ENCODE measurements at places on chromosomes 2 and 18. TPM values are rescaled to one million over a fixed set of nuclear protein-coding genes. Genes with fewer than 3 reads are reported as not detected.

The PROKR1 gene
- total RNA-seq = not detected

The CCDC102B gene
- 6.4 TPM for total RNA-seq

The DLX1 gene
- total RNA-seq = not detected

The TXNDC2 gene
- 0.49 TPM for total RNA-seq

The IL36A gene
- total RNA-seq = 2.7 TPM

The CNNM4 gene
- total RNA-seq = 8.3 TPM

The MARCO gene
- total RNA-seq = 5.6 TPM

The SCYGR4 gene
- not detected for total RNA-seq

The RGPD4 gene
- not detected for total RNA-seq

The CHRND gene
- not detected for total RNA-seq

The SP110 gene
- total RNA-seq = 9.6 TPM

The GREB1 gene
- 35.4 TPM for total RNA-seq

The DIS3L2 gene
- 32.2 TPM for total RNA-seq

The SH3YL1 gene
- 32.9 TPM for total RNA-seq

The LCT gene
- total RNA-seq = not detected

The CKAP2L gene
- total RNA-seq = 1.2 TPM

The PUS10 gene
- 3.2 TPM for total RNA-seq

The ANKRD30BL gene
- total RNA-seq = 1.2 TPM

The LYG1 gene
- total RNA-seq = not detected

The TRIM54 gene
- total RNA-seq = 2.5 TPM

The LHCGR gene
- total RNA-seq = not detected

The NYAP2 gene
- total RNA-seq = 0.25 TPM

The IL18RAP gene
- 5.9 TPM for total RNA-seq

The NT5DC4 gene
- not detected for total RNA-seq

The AGAP1 gene
- total RNA-seq = 21.1 TPM

The CDKL4 gene
- total RNA-seq = 2.7 TPM

The PLEK gene
- total RNA-seq = 4.4 TPM

The ACMSD gene
- total RNA-seq = not detected

The ASPRV1 gene
- 0.49 TPM for total RNA-seq

The IL36B gene
- total RNA-seq = not detected

The CYP26B1 gene
- total RNA-seq = 6.9 TPM

The PAX3 gene
- not detected for total RNA-seq

The PROC gene
- not detected for total RNA-seq

The SERPINB4 gene
- total RNA-seq = 77.3 TPM

The APCDD1 gene
- 110 TPM for total RNA-seq

The EIF2AK2 gene
- 15.2 TPM for total RNA-seq

The RAPH1 gene
- 22.6 TPM for total RNA-seq

The CDH20 gene
- not detected for total RNA-seq

The CFAP65 gene
- total RNA-seq = not detected

The KIF1A gene
- total RNA-seq = 6.1 TPM

The RNPEPL1 gene
- 65.1 TPM for total RNA-seq

The NCKAP1 gene
- 135 TPM for total RNA-seq

The KLHL30 gene
- 0.25 TPM for total RNA-seq

The ALPI gene
- total RNA-seq = not detected

The PPP1R1C gene
- total RNA-seq = not detected

The HTR2B gene
- total RNA-seq = 0.49 TPM

The INPP5D gene
- total RNA-seq = 33.4 TPM

The AQP4 gene
- 0.49 TPM for total RNA-seq

All from vagina (tissue), 2 donors.